BE2C (cell line): ENCODE measurements at places on chromosomes 12 and 14.

DNA sequence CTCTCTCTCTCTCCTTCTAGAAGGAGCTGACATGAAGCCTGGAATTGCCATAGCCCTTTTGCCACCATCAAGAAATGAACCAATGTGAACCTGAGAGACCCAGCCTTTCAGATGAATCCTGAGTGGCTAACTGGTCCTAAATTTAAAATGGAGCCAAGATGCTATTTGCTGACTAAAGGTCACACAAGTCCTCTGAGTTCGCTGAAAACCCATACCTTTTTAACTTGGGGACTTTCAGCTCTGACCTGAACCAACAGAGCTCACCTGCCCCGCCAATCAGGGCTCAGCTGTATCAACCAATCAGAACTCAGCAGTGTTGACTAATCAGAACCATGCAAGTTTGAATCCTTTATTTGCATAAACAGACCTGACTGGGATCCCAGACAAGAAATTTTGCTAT, 70.3 kb upstream of the MDM1 start:
- DNase-seq: no peak

DNA sequence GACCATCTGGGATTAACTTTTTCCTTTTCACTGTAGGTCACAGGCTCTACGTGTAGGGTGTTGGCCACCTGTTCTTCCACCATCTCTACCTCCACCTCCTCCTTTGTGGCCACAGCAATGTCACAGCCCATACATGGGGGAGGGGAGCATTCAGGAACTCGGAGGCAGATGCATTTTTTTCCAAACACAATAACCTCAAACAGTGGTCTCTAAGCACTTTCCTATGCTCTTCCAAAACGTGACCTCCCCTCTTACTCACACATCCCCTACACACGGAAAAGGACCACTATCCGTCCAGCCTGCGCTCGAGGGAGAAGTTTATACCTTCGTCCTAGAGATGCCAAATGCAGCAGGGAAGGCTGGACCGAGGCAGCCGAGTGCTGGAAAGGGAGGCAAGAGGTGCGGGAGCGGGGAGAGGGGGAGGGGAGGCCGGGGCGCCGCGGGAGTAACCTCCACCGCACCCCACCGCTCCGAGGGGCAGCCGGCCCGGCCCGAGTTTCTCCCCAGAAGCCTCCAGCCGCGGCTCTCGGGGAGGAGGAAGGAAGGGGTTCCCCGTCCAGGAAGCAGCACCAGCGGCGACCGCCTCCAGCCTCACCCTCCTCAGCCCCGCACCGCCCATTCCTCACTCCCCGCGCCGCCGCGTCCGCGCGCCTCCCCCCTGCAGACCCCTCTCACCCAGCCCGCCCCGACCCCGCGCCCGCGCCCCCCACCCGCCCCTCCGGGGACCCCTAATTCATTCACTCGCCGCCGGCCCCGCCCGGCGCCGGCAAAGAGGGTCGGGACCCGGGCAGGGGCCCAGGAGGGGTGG, 594 bp downstream of the KRAS start:
- peak; percentile 45 for DNase-seq

- no peak for DNase-seq
Measured at GRCh38 chr12:10293570-10294227, 14.0 kb upstream of the KLRD1 start.

- DNase-seq: no peak
Measured at GRCh38 chr12:110046451-110047187, 1.7 kb downstream of the C12orf76 start.

DNA sequence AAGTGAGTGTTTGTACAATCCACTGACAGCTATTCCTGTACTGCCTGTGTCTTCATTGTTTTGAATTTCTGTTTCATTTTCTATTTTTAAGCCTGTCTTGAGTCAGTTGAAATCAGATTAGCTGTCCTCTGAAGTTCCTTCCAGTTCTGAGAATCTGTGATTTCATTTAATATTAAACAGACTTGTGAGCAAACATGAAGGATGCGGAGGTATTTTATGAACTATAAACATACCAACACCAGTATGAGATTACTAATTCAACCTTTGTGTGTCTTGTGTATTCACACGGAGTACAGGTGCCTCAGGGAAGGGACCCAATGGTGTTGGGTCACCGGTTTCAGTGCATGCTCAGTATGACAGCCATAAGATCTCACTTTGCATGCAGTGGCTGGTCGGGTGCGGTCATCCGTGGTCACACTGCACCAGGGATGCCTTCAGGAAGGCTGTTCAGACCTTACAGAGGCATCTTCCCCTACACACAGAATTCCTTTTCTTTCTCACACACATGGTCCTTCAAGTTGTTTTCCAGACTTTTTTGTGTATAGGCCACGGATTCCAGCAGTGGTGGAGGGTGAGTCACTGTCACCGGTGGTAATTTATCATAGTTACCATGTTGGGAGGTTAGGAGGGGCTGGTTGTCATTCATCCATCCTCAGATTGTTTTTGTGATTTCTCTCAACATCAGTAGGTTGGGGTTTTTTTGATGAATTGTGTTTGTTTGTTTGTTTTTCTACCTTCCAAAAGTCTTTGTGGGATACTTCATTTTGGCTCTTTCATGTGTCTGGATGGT, 103.0 kb upstream of the SFSWAP start:
- DNase-seq: no peak

DNA sequence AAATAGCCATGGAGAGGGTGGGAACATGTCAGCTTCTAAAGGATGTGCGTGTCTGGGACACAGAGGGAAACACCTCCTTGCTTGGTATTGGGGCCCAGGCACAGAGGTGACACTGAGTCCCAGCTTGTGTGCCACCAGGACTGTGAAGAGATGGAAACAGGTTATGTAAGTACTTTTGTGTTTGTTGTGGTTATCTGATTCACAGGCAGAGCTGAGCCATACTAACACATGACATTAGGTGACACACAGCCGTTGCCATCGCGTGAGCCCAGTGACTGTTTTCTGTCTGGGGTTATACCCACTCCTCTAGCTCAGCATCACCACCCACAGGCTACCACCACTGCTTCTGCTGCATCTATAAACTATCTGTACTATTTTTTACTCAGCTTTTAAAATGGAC, 12.1 kb upstream of the FLVCR2 start:
- DNase-seq: no peak

GRCh38 chr14:56338674-56339073, 220.5 kb downstream of the PELI2 start:
- DNase-seq: no peak

GRCh38 chr12:58673021-58673420, 247.3 kb downstream of the LRIG3 start:
- DNase-seq: no peak

DNA sequence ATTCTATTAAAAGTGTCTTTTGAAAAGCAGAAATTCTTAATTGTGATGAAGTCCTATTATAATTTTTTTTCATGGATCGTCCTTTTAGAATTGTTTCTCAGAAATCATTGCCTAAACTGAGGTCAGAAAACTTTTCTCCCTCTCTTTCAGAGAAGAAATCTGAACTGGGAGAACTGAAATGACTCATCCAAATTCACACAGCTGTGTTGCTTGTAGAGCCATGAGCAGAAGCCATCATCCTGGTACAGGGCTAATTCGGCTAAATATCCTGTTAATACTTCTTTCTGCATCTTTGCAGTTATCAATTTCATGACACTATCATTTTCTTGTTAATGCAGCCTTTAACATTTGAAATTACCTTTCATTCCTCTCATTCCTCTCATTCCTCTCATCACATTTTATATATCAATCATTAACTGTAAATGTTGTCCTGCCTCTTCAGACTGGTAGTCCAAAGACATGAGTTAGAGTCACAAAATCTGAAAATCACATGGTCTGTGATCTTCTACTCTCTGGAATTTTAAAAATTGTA, 15.5 kb downstream of the SLC15A5 start:
- no peak for DNase-seq

GRCh38 chr14:99564256-99564925, 39.6 kb downstream of the CCDC85C start:
- peak; percentile 94 for DNase-seq

DNA sequence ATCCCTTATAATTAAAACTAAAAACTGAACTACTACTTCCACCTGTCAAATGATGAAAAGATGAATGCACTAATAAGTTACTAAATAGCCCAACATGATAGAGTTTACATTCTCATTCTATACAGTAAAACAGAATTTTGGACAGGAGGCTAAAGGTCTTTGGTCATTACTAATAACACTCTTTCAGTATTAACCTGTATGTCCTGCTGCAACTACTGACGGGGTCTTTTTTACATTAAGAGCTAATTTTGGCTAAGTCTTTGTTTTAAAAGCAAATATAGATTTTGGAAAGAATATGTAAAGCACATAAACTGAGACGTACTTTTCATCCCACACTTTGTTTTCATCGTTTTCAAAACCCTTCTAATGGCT, 175.4 kb upstream of the CDKN3 start:
- no peak for DNase-seq

GRCh38 chr14:105485739-105486162, 935 bp upstream of the CRIP1 start:
- peak; percentile 92 for DNase-seq
